ENCODE measurements at places on chromosomes 6 and 20. TPM values are rescaled to one million over a fixed set of nuclear protein-coding genes. Genes with fewer than 3 reads are reported as not detected.

Gene SLC39A7
- total RNA-seq = 182 TPM

Gene CDK19
- 41.4 TPM for total RNA-seq

Gene HLA-DOA
- 7.2 TPM for total RNA-seq

- peak; percentile 49 for DNase-seq
Measured at GRCh38 chr20:45833030-45833882, at the start of gene SNX21. TSS of gene SNX21 (plus strand) at chr20:45833799. CDS start at chr20:45833920, 121 bp downstream.

Data from prostate gland (tissue), 2 donors.